Natural killer cell (primary cell): ENCODE measurements at places on chromosomes 4 and X.
A peak's percentile ranks its signal among the peaks of the same experiment; 100 is the strongest.

- no peak for DNase-seq
These were observed 203.3 kb upstream of the HS3ST1 start for GRCh38 chr4:11632025-11632424.

DNA sequence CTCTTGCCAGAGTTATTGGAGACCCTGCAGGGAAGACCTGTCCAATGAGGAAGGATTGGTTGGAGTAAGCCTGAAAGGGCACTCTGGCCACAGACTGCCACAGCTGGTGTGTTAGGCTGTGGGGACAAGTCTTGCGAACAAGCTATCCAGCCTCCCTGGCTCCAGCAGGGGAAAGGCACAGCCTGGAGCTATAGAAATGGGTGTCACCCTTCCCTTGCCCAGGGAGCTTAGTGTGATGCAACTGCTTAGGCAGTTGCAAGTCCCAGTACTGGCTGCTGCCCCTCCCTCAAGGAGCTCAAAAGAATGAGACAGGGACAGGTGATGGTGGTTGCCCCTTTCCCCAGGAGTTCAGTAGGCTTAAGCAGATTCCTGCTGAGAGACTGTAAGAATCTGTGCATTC is 165.7 kb upstream of the CT83 start:
- no peak for DNase-seq

DNA sequence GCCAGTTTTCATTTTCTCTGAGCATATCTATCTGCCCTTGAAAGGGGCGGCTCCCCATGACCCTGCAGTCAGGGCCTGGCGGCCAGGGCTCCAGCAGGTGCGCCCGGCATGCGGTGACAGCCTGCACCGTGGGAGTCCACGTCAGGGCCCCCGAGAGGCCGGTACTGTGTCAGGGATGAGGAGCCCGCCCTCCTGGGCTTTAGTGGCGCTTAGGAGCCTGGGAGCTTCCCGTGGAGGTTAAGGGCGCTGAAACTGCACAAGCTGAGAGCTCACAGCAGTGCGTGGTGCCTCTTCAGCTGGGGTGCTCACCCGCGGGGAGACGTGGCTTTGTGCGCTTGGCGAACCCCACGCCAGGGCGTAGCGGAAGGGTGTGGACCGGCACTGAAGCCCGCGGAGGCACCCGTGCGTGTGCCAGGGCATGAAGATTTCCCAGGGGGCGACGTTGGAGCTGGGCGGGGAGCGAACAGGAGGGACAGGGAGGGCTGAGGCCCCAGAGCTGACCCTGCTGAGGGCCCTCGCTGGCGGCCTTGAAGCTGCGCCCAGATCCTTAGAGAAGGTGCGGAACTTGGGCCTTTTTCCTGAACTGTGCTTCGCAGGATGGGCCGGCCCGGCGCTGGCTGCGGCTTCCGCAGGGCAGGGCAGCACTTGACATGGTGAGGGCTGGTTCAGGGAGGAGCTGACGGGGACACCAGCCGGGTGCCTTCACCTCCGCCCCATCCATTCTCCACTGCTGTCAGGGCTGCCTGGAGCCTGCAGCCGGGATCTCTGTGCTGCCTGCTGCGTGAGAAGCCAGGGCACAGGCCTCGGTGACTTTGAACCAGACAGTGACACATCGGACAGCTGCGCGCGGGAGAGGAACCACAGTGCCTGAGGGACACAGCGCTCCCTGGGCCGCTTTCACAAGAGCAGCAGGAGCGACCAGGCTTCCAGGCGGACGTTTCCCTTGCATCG is 32.9 kb downstream of the HTT-AS start:
- DNase-seq = peak; percentile 43

GRCh38 chrX:153879741-153880439 is 6.1 kb downstream of the L1CAM start:
- no peak for DNase-seq

GRCh38 chrX:104335756-104336155 is 81.0 kb upstream of the ESX1 start:
- no peak for DNase-seq

GRCh38 chr4:149370785-149371420 is 444.7 kb downstream of the IQCM start:
- no peak for DNase-seq

GRCh38 chr4:122686691-122687090 is 45.8 kb upstream of the BBS12 start:
- DNase-seq = no peak

- DNase-seq = no peak
These were observed 77.9 kb downstream of the MTMR1 start for GRCh38 chrX:150771116-150771515.

GRCh38 chr4:125714845-125715244 is 400.1 kb downstream of the FAT4 start:
- DNase-seq = no peak

- no peak for DNase-seq
These were observed 9.6 kb upstream of the NDUFC1 start for GRCh38 chr4:139311909-139312308.

- DNase-seq = no peak
These were observed 7.4 kb downstream of the ADRA2C start for GRCh38 chr4:3773552-3774001.
